NCI-H526 (cell line): ENCODE measurements at places on chromosomes 6 and 20.

- DNase-seq, result no peak
Measured at GRCh38 chr6:156183678-156184077, 593.5 kb upstream of the ARID1B start.

GRCh38 chr20:19840111-19840710 lies 82.2 kb downstream of the RIN2 start:
- DNase-seq, result no peak

- no peak for DNase-seq
Measured at GRCh38 chr6:25959890-25960536, 2.6 kb upstream of the TRIM38 start.

DNA sequence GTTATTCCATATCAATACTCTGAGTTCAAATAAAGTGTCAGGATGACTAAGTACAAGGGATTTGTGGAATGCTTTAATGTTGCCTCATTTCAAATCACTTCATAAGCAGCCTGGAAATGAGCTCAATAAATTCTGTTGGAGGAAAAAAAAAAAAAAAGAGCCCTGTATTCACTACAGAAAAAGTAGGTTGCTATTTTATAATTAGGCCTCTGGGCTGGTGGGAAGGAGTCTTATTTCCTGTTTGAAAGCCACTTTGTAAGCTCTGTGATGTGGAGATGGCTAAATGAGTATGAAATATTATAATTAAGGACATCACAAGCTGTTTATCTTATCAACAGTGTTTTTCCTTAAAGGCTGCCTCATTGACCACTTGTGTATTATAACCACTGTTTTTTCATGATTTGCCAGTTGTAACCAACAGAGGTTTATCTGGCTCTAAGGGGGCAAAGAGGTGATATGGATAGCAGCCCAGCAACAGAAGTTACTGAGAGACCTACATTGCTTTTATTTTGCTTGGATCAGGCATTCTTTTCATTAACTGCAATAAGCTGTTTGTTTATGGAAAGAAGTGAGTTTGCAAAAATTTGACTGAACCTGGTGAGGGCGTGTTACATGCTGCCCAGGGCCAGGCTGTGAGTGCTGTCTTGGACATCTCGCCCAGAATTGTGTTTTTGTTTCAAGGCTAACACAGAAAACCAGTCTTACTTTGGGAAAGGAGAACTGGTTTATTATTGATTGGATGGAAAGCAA lies 563.3 kb upstream of the MAP3K7 start:
- peak; percentile 86 for DNase-seq

DNA sequence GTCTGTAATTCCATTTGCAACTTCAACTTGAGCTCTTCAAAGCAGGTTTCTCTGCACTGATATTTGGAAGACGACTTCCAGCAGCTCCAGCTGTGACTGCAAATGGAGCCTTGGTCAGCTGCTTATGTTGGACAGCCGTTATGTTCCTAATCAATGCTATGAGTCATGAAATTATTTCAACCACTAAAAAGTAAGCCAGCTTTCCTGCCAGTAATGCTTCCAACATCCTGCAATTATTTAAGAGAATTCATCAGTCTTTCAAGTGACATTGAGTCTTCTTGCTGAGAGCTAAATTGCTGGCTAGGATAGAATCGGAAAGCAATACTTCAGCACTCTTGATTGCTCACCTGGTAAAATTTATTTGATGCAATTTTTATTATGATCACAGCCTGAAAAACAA lies 375.7 kb downstream of the MMUT start:
- DNase-seq, result no peak

DNA sequence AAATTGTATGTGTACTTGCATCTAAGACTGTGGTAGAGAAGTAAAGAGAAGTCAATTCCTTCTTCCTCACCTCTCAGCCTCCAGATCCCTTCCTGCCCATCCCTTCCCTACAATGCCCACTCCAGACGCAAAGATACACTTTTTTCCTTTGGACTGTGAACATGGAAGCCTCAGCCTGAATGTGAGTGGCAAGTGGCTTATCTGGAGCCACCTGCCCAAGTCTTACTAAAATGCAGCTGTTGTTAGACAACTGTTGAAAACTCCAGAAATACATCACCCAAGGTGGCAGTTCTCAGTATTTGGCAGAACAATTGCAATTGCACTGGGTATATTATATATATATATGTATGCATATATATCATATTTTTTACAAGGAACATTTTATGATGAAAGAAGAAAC lies 7.5 kb downstream of the VGLL2 start:
- DNase-seq, result no peak

DNA sequence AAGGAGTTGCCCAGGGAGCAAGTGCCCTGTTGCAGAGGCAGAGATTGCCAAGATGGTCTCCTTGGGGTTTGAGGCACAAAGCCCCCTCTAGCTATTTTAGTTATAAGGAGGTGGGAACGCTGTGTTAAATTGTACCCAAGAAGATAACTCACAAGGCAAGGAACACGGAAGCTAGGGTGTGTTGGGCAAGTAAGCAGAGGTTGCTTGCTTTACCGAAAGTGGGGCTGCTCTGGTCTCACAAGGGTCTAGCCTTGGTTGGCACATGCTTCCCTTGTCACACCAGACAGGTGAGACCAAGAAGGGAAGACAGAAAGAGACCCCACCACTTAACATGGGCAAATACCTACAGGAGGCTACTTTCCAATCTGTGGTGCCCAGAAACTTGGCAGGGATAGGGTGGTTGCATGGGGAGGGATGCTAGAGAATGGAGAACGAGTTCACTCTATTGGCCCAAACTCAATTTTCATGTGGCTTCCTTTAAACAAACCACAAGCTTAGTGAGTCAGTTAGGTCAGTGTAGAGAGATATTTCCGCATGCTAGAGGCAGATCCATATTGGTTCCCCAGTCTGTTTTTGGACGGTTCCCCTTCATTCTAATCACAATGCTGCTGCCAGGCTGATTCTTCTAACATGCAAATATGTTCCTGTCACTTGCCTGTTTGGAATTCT lies 42.4 kb downstream of the PLAGL1 start:
- no peak for DNase-seq

- DNase-seq, result no peak
Measured at GRCh38 chr6:17938901-17939300, 48.5 kb downstream of the KIF13A start.

DNA sequence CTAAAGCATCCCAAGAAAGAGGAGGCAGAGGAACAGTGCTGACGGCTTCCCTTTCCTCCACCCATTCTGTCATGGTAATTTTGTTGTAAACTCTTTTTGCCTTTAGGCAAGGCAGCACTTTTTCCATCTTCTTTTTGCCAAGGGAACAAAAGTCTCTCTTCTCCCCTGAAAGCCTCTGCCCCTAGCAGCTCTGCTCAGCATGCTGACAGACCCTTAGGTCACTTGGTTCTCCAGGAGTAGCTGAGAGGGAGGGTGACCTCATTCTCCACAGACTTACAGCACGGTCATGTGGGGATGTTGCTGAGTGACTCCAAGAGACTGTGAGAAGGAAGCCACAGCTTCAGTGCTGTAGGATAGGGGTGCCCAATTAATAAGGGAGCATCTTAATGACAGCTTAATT lies 81.1 kb upstream of the RALGAPA2 start:
- DNase-seq, result no peak

GRCh38 chr6:68139130-68139529 lies 496.0 kb upstream of the ADGRB3 start:
- no peak for DNase-seq

GRCh38 chr6:122363769-122364483 lies 35.5 kb upstream of the HSF2 start:
- no peak for DNase-seq

- DNase-seq, result no peak
Measured at GRCh38 chr20:17783671-17784070, 83.9 kb downstream of the BANF2 start.

- no peak for DNase-seq
Measured at GRCh38 chr20:51500311-51500710, 42.2 kb downstream of the NFATC2 start.

DNA sequence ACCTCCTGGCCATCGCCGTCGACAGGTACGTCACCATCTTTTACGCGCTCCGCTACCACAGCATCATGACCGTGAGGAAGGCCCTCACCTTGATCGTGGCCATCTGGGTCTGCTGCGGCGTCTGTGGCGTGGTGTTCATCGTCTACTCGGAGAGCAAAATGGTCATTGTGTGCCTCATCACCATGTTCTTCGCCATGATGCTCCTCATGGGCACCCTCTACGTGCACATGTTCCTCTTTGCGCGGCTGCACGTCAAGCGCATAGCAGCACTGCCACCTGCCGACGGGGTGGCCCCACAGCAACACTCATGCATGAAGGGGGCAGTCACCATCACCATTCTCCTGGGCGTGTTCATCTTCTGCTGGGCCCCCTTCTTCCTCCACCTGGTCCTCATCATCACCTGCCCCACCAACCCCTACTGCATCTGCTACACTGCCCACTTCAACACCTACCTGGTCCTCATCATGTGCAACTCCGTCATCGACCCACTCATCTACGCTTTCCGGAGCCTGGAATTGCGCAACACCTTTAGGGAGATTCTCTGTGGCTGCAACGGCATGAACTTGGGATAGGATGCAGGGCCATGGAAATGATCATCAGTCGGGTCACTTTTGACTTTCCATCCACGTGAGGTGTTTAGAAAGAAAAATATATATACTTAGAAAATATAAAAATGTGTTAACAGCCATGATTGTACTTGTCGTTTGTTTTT lies 868 bp downstream of the MC3R start:
- DNase-seq, result peak; percentile 60

DNA sequence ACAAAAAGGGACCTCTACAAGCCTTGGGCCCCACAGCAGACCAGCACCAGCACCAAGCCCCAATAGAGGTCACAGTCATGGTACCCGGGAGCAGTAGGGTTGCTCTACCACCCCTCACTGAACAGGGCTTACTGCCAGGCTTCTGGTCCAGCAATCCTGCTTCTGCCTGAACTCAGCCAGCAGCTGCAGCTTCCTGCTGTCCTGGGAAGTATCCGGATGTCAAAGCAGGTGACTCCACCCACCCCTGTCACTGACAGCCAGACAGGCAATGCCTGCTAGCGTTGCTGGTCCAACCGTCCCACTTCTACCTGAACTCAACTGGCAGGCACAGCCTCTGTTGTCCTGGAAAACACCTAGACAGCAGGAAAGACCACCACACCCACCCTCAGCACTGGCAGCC lies 47.0 kb upstream of the PCSK2 start:
- DNase-seq, result no peak

GRCh38 chr20:58702859-58703648 lies 10.5 kb downstream of the NPEPL1 start:
- no peak for DNase-seq

DNA sequence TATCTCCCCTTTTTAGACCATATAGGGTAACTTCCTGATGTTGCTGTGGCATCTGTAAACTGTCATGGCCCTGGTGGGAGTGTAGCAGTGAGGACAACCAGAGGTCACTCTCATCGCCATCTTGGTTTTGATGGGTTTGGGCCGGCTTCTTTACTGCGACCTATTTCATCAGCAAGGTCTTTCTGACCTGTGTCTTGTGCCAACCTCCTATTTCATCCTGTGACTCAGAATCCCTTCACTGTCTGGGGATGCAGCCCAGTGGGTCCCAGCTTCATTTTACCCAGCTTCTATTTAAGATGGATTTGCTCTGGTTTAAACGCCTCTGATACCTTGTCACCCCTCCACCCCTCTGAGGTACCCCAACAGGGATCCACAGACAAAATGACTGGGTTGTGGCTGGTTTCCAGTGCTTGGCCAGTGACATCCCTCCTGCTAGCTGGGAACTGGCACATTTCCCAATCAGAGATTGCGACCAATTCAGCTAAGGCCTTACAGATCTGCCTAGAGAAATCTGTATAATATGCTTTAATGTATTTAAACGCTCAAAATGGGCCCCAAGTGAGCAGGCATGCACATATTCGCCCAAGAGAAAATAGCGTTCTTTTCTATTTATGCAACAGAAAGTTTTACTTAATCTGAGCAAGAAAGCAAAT lies 315.6 kb upstream of the QKI start:
- DNase-seq, result no peak

DNA sequence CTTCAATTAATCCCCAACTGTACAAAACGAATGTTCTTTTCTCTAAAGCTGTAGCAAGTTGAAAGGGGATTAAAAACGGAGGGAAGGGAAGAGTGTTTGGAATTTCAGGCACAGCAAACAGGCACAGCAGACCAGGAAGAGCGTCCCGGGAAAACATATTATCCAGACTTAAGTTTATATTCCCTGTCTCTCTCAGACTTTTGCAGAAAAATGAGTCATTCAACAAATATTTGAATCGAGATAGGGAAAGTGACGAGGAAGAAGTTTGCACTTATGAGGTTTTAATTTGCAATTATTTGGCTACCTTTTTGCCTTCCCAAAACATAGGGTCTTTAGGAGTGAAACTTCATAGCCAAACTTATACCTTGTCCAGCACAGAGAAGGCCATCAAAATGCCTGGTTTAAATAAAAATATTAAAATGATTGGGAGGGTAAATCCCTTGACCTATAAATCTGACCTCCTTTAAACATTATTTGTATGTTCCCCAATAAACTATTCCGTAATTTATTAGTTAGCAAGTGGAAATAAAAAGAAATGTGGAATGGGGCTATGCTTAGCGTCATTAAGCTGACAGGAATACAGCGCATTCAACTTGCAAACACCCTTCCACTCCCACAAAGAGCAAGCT lies 16.0 kb downstream of the HFE start:
- DNase-seq, result no peak

DNA sequence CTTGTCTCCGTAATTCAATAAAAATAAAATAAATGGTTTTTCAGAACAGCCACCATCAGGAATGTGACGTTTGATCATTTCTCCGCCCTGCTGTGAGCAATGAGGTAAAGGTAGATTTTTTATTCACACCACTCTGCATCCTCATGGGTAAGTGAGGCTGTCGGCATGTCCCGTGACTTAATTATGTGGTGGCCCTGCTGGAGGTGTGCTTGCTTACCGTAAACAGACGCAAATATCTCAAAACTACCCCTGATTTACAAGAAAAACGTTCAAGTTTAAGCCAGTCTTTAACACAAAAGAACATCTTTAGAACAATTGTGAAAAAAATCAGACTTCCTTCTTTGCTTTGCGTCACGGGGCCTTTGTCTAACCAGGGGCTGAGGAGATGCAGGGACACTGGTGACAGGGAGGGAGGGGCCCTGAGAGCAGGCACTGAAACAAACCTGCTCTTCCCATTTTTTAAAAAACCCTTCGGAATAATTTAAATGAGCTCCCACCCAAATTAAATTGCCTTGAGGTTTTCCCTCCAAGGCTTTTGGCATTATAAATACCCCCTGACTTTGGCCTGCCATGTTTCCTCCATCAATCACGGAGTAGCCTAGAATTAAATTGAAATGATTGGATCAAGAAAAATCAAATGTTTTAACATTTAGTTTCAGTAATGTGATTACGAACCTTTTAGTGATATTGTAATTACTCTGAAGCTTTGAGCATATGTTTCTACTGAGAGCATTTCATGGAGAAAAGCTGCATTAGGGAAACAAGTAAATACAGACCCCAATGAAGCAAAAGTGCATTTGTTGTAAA lies 13.4 kb downstream of the PRKN start:
- no peak for DNase-seq

DNA sequence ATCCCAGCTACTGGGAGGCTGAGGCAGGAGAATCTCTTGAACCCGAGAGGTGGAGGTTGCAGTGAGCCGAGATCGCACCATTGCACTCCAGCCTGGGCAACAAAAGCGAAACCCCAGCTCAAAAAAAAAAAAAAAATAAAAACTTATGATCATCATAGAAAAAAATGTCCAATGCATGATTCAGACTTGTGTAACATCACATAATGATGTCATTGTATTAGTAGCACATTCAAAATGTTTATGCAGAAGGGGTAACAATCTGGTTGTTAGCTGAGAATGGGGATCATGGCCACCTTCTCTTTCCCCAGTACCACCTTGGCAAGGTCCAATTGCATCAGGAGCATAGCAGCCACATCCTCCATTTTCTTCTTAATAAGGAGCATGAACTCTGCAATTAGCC lies 137.6 kb upstream of the MARCKS start:
- DNase-seq, result no peak

GRCh38 chr20:40651151-40651550 lies 37.9 kb downstream of the MAFB start:
- no peak for DNase-seq
